ENCODE measurements at places on chromosomes 16 and 17. TPM values are rescaled to one million over a fixed set of nuclear protein-coding genes. Genes with fewer than 3 reads are reported as not detected.

Gene PRDM7
- not detected for total RNA-seq

Gene GP1BA
- not detected for total RNA-seq

- no peak overlapping the region for H3K4me3 ChIP-seq
- no peak overlapping the region for H3K27ac ChIP-seq
- no peaks in the 10 kb centered on the region for H3K36me3 ChIP-seq
- H3K27me3 ChIP-seq, result peaks cover 10% of the 10 kb centered on the region
- H3K4me1 ChIP-seq, result no peaks in the 10 kb centered on the region
Measured at GRCh38 chr17:17423656-17424055, 53.1 kb upstream of the MED9 start.

DNA sequence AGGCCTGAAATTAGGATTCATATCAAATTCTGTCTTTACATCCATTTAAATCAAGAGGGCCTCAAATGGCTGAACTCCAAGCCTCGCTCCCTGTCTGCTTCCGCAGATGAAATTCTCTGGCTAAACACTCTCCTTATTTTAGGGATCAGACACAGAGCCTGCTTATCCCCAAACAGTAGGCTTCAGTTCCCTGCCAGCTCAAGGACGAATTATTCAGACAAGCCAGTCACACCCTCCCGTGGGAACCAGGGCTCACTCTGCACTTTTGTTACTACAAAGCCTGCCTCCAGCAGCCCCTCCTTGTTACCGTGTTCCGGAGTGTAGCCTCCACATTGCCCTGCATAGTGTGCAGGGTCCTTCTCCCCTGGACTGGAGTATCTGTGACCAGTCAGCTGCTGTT lies 46.6 kb upstream of the LCMT1 start:
- peaks cover 17% of the 10 kb centered on the region for H3K36me3 ChIP-seq
- no peak overlapping the region for H3K4me3 ChIP-seq
- no peaks in the 10 kb centered on the region for H3K27me3 ChIP-seq
- no peak overlapping the region for H3K27ac ChIP-seq
- no peak for DNase-seq

DNA sequence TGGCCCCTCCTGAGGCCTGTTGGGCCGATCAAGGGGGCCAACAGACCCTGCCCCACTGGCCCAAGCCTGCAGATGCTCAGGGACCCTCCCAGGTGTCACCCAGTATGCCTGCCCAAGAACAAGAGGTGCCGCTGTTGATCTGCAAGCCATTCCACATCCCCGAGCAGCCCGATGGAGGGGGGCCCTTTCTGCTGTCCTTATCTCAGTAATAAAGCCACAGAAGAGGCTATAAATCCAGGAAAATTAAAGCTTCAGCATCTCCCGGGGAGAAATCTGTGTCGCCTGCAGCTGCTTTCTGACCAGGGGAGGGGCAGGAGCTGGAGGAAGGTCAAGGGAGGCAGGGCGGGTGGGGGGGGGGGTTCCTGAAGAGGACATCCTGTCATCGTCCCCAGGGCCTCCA lies 11.7 kb upstream of the CACNA1H start:
- DNase-seq, result no peak
- H3K27ac ChIP-seq, result no peak overlapping the region
- H3K4me3 ChIP-seq, result no peak overlapping the region
- H3K36me3 ChIP-seq, result no peaks in the 10 kb centered on the region
- H3K27me3 ChIP-seq, result no peaks in the 10 kb centered on the region

GRCh38 chr17:38418062-38418692 lies 10.1 kb upstream of the ARHGAP23 start:
- H3K27ac ChIP-seq, result no peak overlapping the region
- no peaks in the 10 kb centered on the region for H3K36me3 ChIP-seq
- no peak for DNase-seq

Data from activated CD8-positive, alpha-beta T cell treated with anti-CD3 and anti-CD28 coated beads, Interleukin-2, amount 10 ng/mL, durations not matched to agents 7 days and 5 days (primary cell).